BE2C (cell line): ENCODE measurements at places on chromosomes 12 and 14.

GRCh38 chr12:42957136-42957535 is 367.6 kb upstream of the PRICKLE1 start:
- DNase-seq: no peak

DNA sequence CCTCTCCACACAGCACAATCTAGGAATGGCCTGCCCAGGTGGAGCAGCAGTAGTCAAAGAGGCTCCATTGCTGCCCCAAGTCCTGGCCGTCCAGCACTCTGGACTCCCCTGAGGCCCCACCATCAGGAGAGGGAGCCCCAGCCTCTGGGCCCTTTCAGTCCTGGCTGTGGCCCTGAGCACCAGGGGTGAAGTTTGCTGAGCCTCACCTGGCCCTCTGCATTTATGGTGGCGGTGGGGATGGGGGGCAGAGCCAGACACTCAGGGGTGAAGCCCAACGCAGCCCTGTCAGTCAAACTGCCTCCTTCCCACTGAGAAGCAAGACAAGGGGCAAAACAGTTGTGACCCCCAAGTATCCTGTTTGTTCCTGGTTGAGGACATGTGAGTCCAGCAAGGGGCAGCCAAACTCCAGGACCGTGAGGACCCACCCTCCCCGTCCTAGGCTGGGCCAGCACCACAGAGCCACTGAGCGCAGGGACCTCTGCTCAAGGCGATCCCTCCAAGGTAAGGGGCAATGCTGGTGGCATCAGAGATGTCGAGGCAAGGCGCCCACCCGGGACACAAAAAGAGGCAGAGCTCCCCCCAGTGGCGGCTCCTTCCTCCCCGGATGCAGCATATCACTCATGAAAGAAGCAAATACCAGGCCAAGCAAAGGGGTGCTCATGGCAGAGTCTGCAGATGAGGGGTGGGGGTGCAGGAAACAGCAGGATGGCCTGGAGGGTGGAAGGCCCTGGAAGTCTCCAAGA is 4.8 kb upstream of the AMN start:
- DNase-seq: peak; percentile 83

GRCh38 chr12:76206039-76206676 is 121.7 kb upstream of the NAP1L1 start:
- no peak for DNase-seq

DNA sequence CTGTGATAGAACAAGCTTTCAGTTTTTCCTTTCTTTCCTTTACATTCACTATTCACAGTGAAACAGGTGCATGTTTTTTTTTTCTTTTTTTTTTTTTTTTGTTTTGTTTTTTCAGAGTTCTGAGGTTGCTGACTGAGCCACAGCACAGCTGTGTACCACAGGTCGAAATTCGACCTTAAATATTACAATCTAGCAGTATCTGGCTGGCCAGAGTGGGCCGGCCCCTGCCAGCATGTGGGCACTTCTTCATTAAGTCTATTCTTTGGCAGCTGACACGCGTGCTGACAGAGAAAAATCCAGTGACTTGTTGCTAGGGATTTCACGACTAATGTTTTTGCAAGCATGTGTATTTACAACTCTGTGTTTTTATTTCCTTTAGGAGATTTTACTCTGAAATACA is 33.9 kb downstream of the FBXO33 start:
- no peak for DNase-seq
